Fibroblast of mammary gland (primary cell): ENCODE measurements at places on chromosomes 2 and 18.
A peak's percentile ranks its signal among the peaks of the same experiment; 100 is the strongest.

- DNase-seq, result no peak
Measured at GRCh38 chr2:46042207-46042637, 255.0 kb upstream of the EPAS1 start.

DNA sequence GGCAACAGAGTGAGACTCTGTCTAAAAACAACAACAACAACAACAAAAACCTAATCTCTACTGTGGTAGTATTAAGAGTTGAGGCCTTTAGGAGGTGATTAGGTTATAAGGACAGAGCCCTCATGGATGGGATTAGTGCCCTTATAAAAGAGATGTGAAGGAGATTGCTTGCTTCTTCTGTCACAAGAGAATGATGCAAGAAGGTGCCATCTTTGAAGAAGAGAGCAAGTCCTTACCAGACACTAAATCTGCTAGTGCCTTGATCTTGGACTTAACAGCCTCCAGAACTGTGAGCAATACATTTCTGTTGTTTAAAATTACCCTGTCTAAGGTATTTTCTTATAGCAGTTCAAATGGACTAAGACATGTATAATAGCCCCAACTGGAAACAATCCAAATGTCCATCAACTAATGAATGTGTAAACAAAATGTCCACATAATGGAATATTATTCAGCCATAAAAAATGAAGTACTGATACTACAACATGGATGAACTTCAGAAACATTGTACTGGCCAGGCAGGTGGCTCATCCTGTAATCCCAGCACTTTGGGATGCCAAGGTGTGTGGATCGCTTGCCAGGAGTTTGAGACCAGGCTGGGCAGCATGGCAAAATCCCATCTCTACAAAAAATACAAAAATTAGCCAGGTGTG is 1.6 kb upstream of the ARHGEF33 start:
- no peak for DNase-seq

DNA sequence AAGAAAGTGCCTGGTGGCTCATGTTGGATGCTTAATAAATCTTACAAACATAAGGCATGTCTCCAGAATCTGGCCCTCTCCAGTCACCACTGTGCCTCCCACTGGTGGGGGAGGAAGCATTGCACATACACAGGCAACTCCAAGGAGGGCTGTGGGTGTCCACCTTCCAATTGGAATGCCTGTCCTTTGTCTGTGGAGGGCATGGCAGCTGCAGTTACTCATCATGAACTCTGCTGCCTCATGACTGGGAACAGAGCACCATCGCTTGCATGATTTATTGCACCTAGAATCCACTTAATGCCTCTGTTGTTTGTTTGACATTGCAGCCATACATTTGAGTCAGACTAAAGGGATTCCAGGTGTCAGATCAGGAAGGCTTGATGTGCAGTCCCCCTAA is 278.9 kb downstream of the PRKCE start:
- peak; percentile 81 for DNase-seq

GRCh38 chr2:3280683-3281520 is 96.7 kb downstream of the EIPR1 start:
- DNase-seq, result no peak

DNA sequence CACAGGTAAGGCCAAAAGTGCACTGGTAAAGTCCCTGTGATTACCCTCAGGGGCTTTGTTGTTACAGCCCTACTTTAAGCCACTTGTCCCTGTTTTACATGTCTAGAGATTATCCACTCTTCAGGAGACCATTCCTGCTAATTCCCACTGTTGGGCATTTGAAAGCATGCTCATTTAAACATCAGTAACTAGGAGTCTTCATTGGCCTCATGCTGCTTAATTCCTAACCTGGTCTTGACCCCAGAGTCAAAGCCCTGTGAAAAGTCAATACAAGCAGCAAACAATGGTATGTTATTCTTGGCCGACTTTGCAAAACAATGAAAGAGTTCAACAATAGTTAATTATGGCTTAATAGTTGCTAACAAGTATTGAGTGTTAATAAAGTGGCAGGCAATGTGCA is 23.2 kb downstream of the AFF3 start:
- DNase-seq, result no peak

DNA sequence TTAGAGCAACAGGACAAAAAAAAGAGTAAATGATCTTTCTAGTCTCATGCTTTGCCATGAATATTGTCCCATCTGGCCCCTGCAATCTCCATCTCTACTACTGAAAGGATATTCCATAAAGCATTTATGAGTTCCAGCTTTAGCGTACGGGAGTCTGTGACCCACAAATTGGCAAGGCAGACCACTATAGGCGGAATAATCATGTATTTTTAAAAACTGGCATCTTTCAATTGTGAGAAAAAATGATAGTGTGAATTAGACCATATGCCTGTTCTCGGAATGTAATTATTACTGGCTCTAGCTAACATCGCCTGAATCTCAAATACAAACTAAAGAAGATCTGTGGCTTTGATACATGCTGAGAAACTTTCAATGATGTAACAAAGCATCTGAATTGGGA is 738.1 kb upstream of the NXPH2 start:
- DNase-seq, result no peak

DNA sequence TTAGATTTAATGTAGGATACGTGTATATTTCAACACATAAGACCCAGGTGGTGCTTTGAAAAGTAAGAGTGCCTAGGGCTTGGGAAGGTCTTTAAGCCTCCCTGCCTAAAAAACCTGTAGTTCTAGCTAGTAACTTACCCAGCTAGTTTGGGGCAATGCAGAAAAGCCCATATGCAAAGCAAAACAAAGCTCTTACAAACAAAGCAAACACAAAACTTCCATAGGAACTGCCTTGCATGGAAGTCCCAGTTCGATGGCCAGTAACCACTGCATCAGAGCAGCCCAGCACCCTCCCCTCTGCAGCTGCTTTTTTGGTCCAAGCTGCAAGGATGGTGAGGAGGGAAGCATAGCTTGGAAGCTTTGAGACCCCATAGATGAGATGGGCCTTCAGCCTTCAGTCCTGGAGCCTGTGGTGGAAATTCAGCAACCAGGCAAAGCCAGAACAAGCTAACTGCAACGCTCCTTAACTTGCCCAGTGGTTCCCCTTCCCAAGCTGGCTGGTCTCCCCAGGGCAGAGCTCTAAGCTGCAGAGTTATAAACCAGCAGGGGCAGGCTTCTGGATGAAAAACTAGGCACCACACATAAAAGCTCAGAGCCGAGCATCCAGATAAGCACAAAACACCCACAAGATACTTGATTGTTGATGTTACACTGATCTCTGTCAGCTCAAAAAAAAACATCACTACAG is 16.2 kb downstream of the C2orf76 start:
- no peak for DNase-seq

GRCh38 chr2:634636-635388 is 42.4 kb downstream of the TMEM18 start:
- DNase-seq, result no peak

DNA sequence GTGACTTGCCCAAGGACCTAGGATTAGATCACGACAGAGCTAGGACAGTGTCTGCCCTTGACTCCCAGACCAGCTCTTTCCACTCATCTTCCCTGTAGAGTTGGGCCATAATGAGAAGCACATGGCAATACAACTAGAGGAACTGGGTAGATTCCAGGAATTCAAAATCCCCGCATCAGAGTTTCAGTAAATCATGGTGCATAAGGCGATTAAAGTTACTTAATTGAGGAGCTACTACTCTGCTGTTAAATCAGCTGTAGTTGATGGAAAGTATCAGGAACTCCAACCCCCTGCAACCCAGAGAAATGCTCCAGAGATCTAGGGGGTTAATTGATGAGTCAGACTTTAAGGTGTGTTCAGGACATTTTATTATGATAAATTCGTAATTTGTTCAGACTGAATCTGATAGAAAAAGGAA is 5.7 kb downstream of the ANTXR1 start:
- DNase-seq, result peak; percentile 63

- no peak for DNase-seq
Measured at GRCh38 chr2:186594001-186594722, 4.3 kb downstream of the ITGAV start.

DNA sequence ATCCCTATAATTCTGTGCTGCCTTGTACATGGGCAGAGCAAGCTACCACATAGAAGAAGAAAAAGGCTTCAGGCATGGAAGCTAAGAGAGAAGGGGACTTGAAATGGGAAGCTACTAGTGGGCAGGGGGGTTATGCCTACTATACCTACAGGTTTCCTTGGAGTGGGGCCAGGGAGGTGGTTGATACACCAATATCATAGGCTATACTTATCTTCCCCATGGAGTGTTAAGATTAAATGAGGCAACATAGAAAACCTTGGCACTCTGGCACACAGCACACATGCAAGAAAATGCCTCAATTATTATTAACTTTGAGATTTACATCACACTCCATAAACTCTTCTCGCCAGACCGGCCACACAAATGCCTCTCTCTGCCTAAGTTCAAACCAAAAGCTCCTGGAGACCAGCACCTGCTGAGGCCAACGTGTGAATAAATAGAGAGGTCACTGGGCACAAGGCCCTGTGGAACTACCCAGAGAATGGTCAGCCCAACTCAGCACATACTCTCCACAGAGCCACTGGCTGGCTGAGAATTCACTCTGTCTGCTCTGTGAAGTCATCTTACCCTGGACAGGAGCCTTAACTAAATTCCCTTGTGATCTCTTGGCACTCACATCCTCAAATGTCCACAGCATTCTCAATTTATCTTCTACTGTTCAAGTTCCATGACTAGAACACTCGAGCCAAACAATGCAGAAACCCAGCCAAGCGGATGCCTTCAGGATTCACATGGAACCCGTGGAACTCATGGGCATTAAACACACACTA is 498.7 kb downstream of the BCL11A start:
- DNase-seq, result no peak
